AG04450 (cell line): ENCODE measurements at places on chromosomes 11 and 22.

DNA sequence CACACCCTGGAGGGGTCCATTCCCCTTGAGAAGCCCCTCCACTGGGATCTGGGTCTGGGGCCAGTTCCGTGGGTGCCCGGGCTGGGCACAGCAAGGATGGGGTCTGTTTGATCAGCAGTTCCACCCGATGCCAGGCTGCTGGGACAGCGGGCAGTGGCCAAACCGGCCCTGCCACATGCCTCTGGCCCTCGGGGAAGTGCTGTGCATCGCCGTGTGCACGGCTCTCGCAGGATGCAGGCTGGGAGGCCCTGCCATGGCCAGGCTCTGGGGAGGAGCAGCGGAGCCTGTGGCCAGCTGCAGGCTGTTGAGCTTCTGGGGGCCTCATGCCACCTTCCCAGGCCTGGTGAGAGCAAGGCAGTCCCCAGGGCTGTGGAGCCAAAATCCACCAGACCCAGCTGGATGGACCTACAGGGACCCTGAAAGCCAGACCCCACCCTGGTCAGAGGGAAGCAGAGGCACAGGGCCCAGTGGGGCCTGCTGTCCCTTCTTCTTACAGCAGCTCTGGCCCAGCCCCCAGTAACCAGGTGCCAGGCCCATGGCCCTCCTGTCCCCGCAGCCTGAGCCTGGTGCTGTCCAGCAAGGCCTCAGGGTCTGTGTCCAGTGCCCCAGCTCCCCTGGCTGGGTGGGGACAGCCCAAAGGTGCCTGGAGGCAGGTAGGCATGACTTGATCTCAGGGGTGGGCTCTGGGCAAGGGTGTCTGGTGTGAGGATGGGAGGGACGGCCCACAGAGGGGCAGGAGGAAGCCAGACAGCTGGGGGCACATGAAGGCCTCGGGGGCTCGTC is 57.3 kb downstream of the WNT7B start:
- no peak for DNase-seq

GRCh38 chr11:117820516-117820915 is 4.0 kb downstream of the FXYD2 start:
- DNase-seq, result no peak

- peak; percentile 53 for DNase-seq
Observed at GRCh38 chr11:111631666-111632039, 29.4 kb downstream of the SIK2 start.

- DNase-seq, result no peak
Observed at GRCh38 chr22:38984224-38984623, 2.1 kb downstream of the APOBEC3B start.

- DNase-seq, result no peak
Observed at GRCh38 chr11:79663017-79663416, 222.2 kb upstream of the TENM4 start.

- DNase-seq, result no peak
Observed at GRCh38 chr11:47388697-47389576, 10.6 kb upstream of the SPI1 start.

- no peak for DNase-seq
Observed at GRCh38 chr11:86678296-86678695, 5.9 kb upstream of the ME3 start.

GRCh38 chr11:15091175-15091574 is 17.8 kb downstream of the CALCB start:
- DNase-seq, result no peak

- no peak for DNase-seq
Observed at GRCh38 chr11:34633990-34634693, 13.2 kb downstream of the EHF start.

- no peak for DNase-seq
Observed at GRCh38 chr11:66420671-66421476, at the start of gene NPAS4. TSS of gene NPAS4 (plus strand) at chr11:66421035. CDS start at chr11:66421180, 145 bp downstream.

GRCh38 chr11:62146476-62147200 is 22.8 kb downstream of the INCENP start:
- no peak for DNase-seq

DNA sequence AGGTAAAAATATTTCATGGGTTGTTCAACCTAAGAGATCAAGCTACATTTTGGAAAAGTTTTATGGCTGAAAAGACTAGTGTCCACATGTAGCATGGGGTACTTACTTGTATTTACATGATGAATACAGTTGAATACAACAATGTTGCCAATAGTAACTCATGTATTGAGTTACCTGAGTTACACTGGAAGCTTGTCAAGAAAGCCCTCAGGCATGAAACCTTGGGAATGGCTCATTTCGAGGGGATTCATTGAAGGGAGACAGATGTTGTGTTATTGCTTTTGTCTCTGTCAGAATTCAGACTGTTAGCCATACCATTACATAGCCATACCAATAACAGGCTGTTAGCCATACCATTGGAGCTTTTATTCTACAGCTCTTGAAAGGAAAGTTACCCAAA is 9.2 kb downstream of the OR51F2 start:
- DNase-seq, result no peak

- peak; percentile 88 for DNase-seq
Observed at GRCh38 chr11:126318574-126319373, 14.9 kb downstream of the DCPS start.

- DNase-seq, result no peak
Observed at GRCh38 chr11:123719452-123719851, 22.0 kb downstream of the ZNF202 start.

DNA sequence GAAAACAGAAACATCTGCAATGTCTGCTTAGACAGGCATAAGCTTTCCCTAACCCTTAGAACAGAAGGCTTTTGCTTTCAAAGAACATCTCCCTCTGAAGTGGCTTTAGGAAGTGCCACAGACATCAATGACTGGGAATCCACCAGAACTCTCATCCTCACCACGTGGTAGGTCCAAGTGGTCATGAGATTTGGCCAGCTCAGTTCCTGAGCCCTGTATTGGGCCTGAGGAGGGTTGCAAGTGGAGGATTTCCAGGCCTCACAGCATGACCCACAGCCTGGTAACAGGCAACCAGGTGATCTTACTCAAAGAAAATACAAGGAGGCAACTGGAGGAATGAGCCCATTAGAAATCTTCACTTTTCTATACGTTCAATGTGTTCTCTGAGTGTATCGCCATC is 1.6 kb downstream of the CASP1 start:
- no peak for DNase-seq

DNA sequence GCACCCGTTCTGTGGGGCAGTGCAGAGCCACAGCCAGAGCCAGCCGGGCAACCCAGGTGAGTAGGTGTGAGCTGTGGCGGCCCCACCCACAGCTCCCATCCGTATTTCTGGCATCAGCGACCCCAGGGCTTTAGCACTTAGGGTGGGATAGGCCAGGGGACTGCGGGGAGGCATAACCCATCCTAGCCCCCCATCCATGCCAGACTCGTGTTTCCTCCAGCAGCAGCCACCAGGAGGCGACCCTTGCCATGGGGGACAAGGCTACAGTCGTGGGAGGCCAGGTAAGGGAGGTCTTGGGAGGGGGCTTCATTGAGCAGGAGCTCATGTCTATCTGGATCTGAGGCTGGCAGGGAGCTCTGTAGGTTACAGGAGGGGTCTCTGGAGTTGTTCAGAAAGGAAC is 873 bp downstream of the OTOG start:
- DNase-seq, result no peak

GRCh38 chr11:112972399-112973145 is 11.4 kb downstream of the NCAM1 start:
- DNase-seq, result no peak

GRCh38 chr11:60910711-60911380 is 3.1 kb upstream of the TMEM109 start:
- no peak for DNase-seq

GRCh38 chr11:17513853-17514252 is 30.4 kb downstream of the USH1C start:
- DNase-seq, result no peak

GRCh38 chr11:111388842-111389241 is 9.8 kb upstream of the POU2AF1 start:
- DNase-seq, result no peak

DNA sequence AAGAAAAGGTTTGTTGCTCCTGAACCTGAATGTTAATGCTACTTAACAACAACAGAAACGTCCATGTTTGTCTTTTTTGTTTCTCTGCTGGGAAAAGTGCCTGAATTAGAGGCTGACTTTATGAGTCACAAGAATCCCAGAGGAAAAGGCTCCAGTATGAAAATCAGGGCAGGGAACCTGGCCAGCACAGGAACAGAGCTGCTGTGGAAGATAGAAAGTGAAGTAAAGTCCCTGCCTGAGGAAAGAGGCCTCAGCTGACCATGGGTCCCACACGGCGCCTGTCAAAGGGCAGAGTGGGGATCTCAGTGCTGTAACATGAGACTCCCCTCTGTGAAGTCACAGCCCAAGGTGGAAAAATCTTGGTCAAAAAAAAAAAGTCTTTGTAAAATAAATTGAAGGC is 632.3 kb upstream of the CCDC90B start:
- DNase-seq, result no peak

DNA sequence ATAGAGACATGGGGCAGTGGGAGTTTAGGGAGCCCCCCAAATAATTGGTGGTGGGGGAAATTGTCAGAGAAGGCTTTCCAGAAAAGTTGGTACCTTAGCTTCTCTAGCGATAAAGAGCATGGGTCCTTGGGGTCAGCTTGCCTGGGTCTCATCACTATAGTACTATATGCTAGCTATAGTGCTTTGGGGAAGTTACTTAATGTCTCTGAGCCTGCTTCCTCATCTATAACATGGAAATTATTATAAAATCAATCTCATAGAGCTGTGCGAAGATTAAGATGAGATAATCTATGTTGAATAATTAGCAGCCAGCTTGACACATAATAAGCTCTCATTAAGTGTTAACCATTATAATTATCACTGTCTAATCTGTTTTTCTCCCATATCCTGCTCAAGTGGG is 41.2 kb downstream of the STIM1 start:
- no peak for DNase-seq

DNA sequence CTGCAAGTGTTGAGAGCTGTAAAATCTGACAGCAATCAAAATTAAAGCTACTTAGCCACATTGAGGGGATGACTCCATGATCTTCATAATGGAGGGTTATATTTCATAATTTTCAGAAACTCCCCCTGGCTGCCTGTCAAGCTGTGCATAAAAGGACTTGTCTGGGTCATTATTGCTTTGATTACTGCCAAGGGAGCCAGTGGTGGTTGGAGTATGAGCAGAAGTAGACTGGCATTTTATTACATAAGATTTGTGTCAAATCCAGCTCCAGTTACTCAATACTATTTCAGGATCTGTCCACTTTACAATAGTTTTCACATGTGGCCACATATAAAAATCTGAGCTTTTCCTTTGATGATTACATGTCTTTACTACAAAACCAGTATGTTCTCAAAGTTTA is 108.9 kb upstream of the SLC5A12 start:
- no peak for DNase-seq

DNA sequence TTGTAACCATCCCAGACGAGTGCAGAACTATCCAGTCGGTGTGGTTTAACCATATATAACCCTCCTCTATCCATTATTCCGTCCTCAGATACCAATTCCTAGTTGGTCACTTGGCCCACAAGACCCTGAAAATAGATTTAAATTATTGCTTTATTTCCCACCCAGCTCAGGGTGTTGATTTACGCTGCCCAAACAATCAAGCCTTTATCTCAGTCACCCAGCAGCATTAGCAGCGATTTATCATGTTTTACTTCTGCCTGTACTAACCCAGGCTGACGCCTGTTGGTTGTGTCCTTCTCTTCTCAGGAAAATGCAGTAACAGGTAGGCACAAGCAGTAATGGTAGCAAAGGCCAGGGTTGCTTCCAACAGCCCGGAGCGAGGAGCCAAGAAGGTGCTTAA is 81.2 kb downstream of the DSCAML1 start:
- no peak for DNase-seq

GRCh38 chr11:130399196-130399595 is 29.2 kb downstream of the ADAMTS8 start:
- DNase-seq, result no peak

DNA sequence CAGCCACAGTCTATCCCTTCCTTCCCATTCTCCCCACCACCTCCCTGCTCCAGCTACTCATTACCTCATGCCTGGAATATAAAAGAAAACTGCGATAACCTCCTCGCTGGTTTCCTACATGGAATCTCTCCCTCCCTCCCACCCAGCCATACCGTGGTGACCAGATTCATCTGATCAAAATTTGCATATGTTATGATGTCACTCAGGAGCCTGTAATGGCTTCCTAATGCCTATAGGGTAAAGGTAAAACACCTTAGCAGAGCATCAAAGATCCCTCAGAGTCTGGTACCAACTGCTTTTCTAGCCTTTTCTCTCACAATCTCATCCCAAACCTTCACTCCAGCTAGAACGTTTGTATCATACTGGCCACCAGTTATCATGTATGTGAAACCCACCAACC is 19.6 kb downstream of the RTN4RL2 start:
- DNase-seq, result no peak

DNA sequence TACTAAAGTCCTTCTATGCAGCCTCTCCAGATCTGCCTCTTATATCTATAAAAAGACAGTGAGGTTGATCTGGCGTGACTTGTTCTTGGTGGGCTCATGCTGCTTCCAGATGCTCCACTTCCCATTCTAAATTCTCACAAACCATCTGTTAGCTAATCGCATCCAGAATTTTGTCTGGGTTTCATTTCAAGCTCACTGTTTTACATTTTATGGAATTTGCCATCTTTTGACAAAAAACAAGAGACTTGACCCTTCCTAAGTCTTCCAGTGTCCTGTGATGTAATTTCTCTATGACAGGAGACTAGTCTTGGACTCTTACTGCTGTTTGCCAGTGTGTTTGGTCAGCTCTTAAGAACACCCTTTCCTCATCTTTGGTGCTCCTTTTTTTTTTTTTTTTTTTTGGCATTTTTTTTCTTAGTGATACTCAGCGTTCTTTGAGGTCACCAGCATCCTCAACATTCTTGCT is 23.0 kb downstream of the CRKL start:
- DNase-seq, result no peak

DNA sequence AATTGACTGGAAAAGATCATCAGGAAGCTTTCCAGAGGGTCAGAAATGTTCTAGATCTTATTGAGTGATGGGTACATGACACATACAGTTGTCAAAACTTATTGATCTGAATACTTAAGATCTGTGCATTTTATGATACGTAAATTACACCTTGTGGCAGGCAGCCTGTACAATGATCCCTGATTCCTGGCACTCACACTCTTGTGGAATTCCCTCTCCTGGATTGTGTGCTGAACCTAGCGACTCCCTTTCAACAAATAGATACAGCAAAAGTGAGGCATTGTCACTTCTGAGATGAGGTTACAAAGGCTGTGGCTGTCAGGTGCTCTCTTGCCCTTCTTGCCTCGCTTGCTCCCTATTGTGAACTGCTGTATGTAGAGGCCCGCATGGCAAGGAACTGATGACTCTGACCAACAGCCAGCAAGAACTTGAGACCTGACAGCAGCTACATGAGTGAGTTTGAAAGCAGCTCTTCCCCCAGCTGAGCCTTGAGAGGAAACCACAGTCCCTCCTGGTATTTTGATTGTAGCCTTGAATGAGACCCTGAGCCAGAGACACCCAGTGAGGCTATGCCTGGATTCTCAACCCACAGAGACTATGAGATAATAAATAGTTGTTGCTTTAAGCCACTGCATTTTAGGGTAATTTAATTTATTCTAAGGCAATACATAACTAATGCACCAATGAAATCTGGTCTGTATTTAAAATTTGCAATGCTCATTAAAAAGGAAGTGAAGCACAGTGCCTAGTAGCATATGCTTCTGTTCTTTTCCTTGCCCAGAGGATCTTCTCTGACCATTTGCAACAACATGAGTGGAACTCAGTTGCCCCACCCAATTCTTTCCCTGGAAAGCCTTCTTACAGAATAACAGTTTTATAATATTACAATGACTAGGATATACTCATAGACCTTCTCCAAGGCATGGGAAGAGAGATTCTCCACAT is 60.5 kb upstream of the IZUMO1R start:
- no peak for DNase-seq
